Stomach (tissue), 19 donors: ENCODE measurements at places on chromosomes 2 and 18.

GRCh38 chr2:21658907-21659477 is 535.2 kb downstream of the TDRD15 start:
- DNase-seq, result no peak

DNA sequence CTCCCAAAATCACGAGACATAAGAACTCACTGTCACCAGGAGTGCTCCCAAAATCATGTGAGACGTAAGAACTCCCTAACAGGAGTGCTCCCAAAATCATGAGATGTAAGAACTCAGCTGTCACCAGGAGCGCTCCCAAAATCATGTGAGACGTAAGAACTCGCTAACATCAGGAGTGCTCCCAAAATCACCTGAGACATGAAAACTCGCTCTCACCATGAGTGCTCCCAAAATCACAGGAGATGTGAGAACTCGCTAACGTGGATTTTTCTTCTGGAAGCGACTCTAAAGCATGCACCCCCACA is 53.1 kb downstream of the CTDP1 start:
- no peak for DNase-seq

DNA sequence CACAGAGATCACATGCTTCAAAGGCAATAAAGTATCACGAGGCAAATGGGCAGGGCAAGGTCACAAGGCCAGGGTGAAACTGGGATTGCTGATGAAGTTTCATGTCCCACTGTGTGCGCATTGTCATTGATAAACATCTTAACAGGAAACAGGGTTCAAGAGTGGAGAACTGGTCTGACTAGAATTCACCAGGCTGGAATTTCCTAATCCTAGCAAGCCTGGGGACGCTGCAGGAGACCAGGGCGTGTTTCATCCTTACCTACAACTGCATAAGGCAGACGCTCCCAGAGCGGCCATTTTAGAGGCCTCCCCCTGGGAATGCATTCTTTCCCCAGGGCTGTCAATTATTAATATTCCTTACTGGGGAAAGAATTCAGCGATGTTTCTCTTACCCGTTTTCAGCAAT is 33.2 kb downstream of the PTPN4 start:
- no peak for DNase-seq

DNA sequence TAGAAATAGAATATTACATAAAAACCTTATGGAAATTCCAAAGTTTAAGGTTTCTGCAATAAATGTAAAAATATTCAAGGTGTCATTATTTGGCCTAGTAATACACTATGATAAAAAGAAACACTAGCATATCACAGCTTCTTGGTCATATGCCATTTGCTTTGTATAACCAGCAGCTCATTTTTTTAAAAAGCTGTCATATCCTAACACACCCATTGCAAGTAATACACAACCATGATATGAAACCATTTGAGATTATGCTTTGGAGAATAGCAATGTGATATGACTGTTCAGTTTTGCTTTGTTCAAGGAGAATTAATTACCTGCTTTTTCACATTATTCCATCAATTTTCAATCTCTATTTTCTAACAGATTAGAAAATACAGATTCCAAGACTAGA is 149.0 kb downstream of the IKZF2 start:
- no peak for DNase-seq

DNA sequence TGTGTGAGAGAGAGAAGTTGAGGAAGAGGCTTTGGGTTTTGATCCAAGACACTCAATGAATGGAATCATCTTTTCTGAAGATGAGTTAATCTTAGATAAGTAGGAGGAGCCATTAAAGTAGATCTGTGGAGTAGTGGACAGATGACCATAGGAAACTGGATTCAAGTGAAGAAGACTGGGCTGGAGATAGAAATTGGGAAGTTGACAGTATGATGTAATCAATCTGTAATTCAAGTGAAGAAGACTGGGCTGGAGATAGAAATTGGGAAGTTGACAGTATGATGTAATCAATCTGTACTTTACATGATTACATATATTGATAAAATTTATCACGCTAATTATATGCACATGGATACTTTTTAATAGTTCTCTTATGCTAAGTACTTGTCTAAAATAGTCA is 92.8 kb downstream of the PHLPP1 start:
- DNase-seq, result no peak

DNA sequence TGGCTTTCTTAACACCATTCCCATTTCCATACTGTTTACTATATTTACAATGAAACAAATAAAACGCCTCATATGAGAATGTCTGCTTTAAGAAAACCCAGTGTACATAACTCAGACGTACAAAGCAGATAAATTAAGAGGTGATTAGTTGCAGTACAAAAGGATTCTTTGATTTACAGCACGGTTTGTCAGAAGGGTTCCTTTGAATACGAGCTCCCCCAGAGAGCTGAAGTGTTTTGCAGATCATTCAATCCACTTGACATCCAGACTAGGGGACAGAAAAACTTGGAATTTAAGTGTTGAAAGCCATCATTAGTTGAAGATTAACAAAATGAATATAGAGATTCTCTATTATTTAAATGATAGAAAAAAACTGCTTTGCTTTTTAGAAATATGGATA is 72.5 kb downstream of the RAPGEF4 start:
- DNase-seq, result no peak

GRCh38 chr18:69897397-69898108 is 50.1 kb downstream of the CD226 start:
- DNase-seq, result peak; percentile 29

DNA sequence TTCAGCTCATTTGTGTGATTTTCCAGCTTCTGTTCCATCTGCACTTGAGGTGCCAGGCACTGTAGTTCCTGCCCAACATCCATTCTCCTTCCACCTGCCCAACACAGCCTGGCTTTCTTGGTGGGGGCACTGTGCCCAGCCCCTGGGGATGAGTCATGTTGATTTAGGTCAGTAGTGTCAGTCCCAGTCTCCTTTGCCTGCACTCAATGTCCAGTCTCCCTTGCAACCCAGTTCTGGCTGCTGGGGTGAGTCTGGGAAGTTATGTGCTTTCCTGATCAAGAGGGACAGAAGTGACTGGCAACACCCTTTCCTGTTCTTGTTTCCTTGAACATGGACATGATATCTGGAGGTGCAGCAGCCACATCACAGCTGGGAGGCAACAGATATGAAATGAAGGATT is 1.5 kb upstream of the ASB18 start:
- no peak for DNase-seq

GRCh38 chr2:66268756-66269155 is 166.2 kb upstream of the MEIS1 start:
- no peak for DNase-seq

- DNase-seq, result no peak
Measured at GRCh38 chr2:207008105-207008990, 69.0 kb downstream of the CPO start.

GRCh38 chr2:10012963-10013461 is 30.3 kb upstream of the KLF11 start:
- DNase-seq, result no peak

DNA sequence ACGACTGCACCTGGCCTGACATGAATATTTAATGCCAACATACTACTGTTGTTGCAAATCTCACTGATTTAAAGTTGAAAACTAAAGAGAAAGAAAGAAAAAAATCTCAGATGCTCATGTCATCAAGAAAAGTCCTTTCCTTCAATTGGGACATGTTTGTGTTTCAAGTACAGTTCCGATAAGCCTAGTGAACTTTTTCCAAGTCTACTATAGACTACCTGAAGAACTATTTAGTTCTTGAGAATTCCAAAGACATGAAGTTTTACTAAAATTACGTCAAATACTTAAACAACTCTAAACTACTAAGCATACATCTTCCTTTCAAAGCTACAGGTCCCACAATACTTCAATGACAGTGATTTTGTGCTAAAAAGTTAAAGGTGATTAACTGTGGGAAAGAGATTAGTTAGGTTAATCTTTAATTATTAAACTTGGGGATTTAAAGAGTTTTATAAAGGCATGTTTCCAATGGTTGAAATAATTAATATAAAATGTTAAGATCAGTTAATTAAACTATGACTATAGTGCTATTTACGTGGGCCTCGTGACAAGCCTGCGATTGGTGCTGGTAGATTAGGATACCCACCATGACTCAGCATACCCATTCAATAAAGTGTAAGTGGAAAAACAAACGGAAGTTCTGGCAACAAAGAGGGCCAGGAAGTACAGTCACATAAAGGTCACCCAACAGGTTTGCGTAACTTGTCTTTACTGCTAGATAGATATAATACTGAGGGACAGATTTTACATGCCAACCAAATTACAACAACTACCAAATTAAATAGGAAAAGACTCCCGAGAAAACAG is 55.5 kb downstream of the SEPTIN10 start:
- peak; percentile 91 for DNase-seq

- no peak for DNase-seq
Measured at GRCh38 chr2:161230959-161231358, 70.7 kb downstream of the TANK start.

DNA sequence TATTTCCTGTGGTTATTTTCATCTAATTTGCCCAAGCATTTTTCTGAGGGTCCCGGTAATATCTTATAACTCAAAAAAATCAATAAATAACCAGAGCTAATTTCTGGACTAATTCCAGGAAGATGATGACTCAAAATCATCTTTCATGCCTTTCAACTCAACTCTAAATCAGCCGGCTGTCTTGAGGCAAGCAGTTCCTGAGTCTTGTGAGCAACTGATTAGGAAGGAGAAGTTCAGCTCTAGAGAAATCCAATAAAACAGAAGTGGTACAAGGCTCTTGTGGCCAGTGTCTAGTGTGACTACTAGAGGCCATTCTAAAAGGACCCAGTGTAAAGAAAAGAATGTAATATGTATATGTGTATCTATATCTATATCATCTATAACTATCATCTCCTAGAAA is 890.4 kb downstream of the TRIB2 start:
- no peak for DNase-seq

- DNase-seq, result no peak
Measured at GRCh38 chr2:66641685-66642084, 206.8 kb downstream of the MEIS1 start.

DNA sequence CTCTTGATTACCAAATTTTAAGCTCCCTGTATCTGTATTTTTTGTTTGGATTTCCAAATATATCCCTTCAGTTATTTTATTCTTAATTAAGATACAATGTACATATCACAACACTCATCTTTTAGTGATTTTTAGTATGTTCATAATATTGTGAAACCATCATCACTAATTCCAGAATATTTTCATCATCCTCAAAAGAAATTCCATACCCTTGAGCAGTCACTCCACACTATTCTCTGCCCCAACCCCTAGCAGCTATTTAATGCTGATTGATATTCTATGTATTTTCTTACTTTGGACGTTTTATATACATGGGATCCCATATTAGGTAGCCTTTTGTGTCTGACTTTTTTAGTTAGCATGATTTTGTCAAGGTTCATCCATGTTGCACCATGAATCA is 127.4 kb upstream of the SLC8A1 start:
- DNase-seq, result no peak

- peak; percentile 62 for DNase-seq
Measured at GRCh38 chr2:60707750-60708371, 48.2 kb upstream of the PAPOLG start.

DNA sequence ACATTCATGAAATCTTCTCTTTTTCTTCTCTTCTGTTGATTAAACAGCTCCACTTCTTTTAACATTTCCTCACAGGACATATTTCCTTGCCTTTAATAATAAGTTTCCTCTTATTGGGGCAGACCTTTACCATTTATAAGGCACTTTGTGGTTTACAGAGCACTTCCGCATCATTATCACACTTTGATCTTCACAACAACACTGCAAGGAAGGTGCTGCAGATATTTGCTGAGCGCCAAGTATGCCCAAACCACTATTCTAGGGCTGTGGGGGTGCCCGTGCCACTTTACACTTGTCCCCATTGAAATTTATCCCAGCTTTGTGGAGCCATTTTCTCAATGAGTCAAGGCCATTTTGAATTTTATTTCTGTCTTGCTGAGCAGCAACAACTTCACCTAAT is 246.6 kb downstream of the SS18 start:
- DNase-seq, result no peak

- no peak for DNase-seq
Measured at GRCh38 chr18:28411806-28412205, 234.9 kb upstream of the CDH2 start.

GRCh38 chr2:64500549-64500948 is 23.6 kb upstream of the AFTPH start:
- no peak for DNase-seq

- no peak for DNase-seq
Measured at GRCh38 chr18:79974025-79974654, 9.7 kb downstream of the HSBP1L1 start.

GRCh38 chr2:224008702-224009261 is 30.3 kb downstream of the SERPINE2 start:
- DNase-seq, result peak; percentile 72
